ENCODE measurements at places on chromosomes 13 and 19.
A peak's percentile ranks its signal among the peaks of the same experiment; 100 is the strongest.

DNA sequence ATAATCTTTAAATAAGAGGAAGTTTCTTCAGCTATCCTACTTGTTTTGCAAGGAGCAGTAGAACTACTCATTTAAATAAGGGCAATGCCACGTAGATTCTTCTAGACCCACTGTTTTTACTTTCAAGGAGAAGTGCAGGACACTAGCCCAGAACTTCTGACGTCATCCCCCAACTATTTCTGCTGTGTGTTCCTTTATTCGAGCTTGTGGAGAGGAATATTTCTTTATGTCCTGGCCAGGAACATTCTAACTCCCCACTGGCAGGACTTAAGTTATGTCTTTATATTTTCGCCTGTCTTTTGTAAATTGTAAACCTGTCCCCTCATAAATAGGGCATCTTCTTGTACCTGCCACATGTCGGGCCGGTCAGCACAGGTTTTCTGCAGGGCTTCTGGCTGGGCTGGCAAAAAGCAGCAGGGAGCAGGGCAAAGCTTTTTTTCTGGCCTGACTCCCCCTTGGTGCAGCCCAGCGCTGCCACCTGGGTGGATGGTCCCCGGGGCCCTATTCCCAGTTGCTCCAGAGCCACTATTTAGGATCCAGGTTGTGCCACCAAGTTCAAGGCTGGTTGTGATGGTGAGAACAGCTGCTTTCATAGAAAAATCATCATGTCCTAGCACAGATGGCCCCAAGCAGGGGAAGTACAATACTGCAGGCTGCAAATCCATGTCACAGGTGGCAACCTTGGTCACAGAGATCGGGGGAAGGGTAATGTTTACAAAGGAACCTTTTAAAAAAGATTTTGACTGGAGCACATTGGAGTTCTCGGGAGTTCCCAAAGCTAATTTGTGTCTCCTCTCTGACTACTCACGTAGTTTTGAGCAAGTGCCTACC lies 1.8 kb downstream of the MBNL2 start:
- DNase-seq = peak; percentile 82

GRCh38 chr13:105365831-105366230 lies 1169.6 kb downstream of the EFNB2 start:
- DNase-seq = no peak

DNA sequence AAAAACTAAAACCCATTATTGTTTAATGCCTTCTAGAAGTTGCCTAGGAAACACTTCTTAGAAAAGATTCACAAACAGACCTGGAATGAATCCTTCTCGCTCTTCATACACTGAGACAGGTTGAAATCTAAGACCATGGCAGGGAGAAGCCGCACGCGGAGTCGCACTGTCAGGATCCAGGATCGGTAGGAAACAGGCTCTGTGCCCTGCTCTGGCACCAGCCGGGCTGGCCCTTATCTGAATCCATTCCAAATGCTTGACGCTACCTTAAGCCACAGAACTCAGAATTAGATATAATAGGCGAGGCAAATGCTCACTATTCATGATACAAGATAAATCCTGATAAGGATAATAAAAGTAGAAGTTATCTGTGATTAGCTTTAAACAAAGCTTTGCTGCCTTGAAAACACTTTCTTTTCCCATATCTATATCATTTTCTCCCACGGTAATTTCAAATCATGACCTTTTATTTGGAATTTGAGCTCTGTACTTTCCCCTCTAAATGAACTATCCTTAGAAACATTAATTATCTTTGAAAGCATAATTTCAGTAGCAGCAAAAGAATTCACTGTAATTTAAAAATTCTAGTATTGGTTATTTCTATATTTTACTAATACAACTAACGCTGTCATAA lies 385.6 kb downstream of the IRS2 start:
- DNase-seq = no peak

DNA sequence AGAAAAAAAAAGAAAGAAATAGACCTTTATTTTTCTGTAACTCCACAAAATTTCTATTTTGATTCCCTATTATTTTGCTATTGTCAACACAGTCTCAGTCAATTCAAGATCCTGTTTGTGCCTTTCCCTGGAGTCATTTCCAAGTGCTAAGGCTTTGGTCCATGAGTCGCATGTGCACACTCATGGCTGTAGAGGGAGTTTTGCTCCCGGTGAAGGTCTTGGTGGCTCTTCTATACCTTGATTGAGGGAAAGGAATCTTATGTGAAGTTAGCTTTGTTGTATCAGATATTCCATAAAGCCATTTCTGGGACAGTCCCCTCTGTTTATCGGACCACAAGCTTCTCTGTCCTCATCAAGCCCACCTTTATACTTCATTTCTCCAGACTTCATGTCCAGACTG lies 58.7 kb upstream of the ALOX5AP start:
- peak; percentile 41 for DNase-seq

DNA sequence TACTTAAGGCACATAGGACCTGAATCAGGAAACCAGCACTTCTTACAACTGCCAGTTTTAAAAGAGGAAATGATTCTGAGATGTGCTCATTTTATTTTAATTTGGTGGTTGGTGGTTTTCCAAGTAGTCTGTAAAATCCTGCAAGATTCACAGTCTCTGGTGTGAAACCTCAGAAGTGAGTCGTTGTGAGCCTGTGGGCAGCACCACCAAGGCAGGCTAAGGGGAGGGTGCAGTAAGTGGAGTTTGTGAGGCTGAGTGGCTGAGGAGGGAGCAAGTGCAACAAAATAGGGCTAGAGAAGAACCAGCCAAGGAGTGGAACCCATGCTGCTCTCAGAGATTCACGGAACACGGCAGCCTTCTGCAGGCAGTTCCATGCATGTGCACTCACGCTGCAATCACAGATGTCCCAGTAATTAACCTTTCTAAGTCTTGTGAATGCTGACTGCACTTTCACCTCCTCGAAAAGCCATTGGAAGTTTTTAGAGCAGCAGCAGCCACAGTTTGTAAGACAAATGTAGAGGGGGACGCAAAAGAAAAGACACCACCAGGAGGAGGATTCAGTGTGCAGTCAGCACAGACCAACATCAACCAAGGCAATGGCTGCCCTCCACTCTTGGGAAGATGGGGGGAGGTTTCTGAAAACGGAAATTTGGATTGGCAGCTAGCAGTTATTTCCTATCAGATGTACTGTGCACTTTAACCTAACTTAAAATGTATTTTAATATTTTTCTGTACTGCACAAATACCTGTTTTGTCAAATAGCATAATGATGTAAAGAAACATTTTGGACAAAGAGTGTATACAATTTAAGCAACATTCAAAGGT lies 44.9 kb downstream of the ESD start:
- no peak for DNase-seq

GRCh38 chr19:12843999-12844732 lies 5.9 kb downstream of the MAST1 start:
- no peak for DNase-seq

- no peak for DNase-seq
Observed at GRCh38 chr13:41681587-41681986, 224.2 kb downstream of the RGCC start.

DNA sequence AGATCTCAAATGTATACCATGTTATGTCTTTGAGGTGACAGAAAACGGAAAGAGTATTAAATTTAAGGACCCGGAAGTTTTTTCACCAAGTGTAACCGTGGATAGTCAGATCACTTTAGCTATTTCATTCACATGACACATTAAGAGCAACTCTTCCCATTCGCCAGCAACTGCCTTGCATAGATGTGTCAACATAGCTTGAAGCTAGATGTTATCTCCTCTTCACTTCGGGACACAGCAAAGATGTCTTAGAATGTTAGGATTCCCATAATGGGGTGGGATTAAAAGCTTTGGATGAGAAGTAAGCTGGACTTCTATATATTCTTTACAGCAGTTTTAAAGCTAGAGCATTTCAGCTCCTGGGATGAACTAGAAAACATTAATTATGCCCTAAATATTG lies 1135.9 kb upstream of the PCDH20 start:
- DNase-seq = peak; percentile 6

DNA sequence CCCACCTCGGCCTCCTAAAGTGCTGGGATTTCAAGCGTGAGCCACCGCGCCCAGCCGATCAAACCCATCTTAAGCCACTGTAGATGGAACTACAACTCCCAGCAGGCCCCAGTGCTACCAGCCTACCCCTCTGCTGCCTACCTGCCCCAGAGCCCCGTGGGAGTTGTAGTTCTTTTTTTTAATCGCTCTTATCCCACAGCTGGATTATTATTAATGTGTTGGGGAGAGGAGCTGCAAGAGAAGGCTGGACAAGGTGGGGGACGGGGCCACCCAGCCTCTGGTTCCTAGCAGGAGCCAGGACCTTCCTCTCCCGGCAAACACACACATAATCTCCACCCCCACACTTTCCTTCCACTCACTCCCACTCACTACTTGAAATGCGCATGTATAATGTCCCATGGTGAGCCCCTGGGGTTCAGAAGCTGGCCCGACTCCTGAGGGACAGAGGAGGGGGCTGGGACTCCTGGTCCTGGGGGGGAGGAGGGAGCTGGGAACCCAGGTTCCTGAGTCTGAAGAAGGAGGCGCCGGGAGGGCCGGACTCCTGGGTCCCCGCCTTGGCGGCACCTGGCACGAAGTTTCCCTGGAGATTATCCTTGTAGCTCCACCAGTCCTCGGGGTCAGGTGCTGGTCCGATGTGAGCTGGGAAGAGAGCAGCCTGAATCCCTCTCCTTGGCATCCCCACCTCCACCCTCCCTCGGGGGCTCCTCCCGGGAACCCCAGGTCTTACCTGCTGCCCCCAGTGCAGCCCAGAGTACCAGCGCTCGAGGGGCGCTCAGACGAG lies 958 bp downstream of the CA11 start:
- peak; percentile 89 for DNase-seq

DNA sequence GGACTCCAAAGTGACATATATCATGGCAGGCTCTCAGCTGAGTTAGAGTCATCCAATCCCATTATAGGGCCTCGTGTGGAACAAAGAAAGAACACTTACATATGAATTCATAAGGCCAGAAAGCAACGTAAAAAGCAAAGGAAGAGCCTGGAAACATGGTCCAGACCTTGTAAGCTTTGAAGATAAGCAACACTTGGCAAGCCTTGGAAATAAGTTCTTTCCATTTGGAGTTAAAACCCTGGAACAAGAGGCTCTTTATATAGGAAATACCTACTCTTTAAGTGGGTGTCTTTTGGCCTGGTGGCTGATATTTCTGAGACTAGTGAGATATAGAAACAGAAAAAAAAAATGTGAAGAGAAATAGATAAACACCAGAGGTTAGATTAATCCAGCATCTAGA lies 49.4 kb downstream of the ZAR1L start:
- no peak for DNase-seq

- DNase-seq = no peak
Observed at GRCh38 chr13:45799451-45799850, 52.1 kb downstream of the SIAH3 start.

- peak; percentile 90 for DNase-seq
Observed at GRCh38 chr19:5805462-5806132, 730 bp downstream of the NRTN start.

Measured in SJCRH30 (cell line).